Renal cortical epithelial cell (primary cell): ENCODE measurements at places on chromosomes 4 and X. TPM values are rescaled to one million over a fixed set of nuclear protein-coding genes. Genes with fewer than 3 reads are reported as not detected.

DNA sequence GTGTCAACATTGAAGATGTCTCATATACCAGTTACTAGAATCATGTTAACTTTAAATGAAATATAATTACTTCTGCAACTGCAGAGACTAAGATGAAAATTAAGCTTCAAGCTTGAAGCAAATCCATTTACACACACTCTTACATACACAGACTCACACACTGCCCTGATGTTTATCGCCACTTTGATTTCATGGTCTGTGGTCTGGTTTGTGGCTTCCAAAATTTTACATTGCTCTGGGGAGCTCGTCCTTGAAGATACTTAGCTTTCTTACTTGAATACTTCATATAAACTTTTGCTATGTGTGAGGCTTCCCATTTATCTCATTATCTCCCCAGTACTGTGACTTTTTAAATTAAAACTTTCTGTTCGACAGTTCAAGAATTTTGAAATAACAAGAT lies 35.8 kb downstream of the ARHGEF38 start:
- peak; percentile 19 for DNase-seq

GRCh38 chr4:185743722-185744487 lies 68.1 kb downstream of the SORBS2 start:
- DNase-seq, result no peak

GRCh38 chr4:5465529-5465928 lies 242.8 kb downstream of the EVC2 start:
- no peak for DNase-seq

- peak; percentile 32 for DNase-seq
Observed at GRCh38 chr4:177128306-177128705, 181.4 kb upstream of the NEIL3 start.

DNA sequence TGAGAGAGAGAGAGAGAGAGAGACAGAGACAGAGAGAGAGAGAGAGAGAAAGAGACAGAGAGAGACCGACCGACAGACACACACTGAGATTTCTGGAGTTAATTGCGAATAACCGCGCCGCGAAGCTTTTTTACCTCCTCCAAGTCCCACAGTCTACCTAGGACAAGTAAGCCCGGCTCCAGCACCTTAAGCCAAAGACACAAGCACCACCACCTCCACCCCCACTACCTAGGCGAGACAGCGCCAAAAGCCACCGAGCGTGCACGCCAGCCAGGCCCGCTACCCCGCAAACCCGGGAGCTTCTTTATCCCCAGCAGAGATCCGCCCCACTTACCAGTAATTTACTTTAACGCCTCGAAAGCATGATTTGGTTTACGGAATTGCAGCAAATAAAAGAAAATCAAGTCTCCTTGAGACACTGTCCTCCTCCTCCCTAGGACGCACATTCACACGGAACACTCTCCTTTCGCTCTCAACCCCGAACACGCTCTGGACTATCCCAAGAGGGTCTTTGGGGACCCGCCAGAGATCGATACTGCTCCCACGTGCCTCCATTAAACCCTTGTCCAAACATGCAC lies 649.6 kb upstream of the DIPK2B start:
- DNase-seq, result no peak

- DNase-seq, result no peak
Observed at GRCh38 chr4:128924951-128925350, 115.5 kb downstream of the JADE1 start.

GRCh38 chr4:142034101-142034500 lies 397.7 kb downstream of the IL15 start:
- no peak for DNase-seq

DNA sequence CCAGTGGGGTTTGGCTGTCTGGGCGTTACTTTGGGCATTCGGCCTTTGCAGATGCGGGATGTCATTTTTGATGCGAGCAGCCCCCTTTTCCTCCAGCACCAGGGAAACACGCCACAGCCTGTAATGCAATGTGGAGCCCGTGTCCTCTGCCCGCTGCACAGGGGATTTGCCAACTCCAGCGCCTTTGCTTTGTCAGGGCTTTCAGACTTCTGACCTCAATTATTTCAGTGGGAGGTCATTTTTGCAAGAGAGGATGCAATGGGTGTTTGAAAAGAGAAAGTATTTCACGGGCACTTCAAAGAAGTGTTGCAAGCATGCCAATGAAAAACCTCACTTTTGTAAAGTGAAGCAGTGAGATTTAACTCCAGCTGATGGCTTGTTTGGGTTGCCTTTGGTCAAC lies 11.5 kb downstream of the CLCN4 start:
- DNase-seq, result peak; percentile 66

- DNase-seq, result peak; percentile 57
Observed at GRCh38 chr4:148056879-148057278, 325.0 kb downstream of the ARHGAP10 start.

- DNase-seq, result no peak
Observed at GRCh38 chr4:100849319-100849718, 331.5 kb upstream of the EMCN start.

DNA sequence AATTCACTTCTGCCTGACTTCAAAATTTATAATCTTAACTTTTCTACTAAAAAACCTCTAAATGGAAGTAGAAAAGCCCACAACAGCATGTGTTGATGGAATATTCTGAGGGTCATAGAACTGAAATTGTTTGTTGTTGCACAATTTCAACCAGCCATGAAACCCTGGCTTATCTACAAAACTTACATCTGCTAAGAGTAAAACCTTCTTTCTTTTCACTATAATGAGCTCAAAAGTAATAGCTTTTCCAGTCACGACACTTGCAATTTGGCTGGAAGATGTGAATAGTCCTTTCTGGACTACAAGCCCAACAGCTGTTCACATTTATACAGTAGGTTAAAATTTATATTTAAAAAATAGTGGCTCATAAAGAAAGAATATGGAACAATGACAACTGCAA lies 250.0 kb downstream of the GPAT3 start:
- DNase-seq, result no peak

- DNase-seq, result no peak
Observed at GRCh38 chrX:45889471-45889870, 655.8 kb downstream of the ZNF674 start.

- no peak for DNase-seq
Observed at GRCh38 chr4:46804781-46805413, 104.1 kb downstream of the COX7B2 start.

DNA sequence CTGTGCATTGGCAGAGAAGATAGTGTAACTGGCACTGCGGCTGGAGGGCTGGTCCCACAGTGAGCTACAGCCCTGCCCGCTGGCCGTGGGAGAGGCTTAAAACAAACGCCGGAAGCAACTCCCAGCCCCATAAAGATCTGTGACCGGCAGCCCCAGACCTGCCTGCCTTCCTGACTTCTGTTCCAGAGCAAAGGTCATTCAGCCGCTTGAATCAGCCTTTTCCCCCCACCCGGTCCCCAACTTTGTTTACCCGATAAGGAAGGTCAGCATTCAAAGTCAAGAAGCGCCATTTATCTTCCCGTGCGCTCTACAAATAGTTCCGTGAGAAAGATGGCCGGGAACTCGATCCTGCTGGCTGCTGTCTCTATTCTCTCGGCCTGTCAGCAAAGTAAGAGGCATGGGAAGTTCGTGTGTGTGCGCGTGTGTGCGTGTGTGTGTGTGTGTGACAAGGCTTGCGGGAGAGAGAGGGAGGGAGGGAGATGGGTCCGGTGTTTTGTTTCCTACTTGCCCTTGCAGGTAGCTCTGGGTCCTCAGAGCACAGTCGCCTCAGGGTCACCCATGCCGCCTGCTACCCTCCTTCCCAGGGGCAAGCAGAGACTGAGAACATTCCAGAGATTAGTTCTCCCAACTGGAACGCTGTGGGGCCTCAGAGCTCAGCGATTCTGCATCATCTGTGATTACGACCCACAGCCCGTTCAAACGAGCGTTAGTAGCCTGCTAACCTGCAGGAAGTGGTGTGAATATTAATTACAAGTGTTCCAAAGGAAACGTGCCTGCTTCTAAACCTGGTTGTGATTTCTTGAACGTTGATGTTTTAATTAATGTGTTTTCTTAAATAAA lies at the start of gene MGST2:
Gene MGST2, plus strand, starts transcription at position 130 of the 840 bp plus-strand sequence. Its CDS starts 201 bp downstream, at position 331.
- DNase-seq, result peak; percentile 76

- DNase-seq, result no peak
Observed at GRCh38 chr4:145154573-145154972, 25.8 kb downstream of the OTUD4 start.

DNA sequence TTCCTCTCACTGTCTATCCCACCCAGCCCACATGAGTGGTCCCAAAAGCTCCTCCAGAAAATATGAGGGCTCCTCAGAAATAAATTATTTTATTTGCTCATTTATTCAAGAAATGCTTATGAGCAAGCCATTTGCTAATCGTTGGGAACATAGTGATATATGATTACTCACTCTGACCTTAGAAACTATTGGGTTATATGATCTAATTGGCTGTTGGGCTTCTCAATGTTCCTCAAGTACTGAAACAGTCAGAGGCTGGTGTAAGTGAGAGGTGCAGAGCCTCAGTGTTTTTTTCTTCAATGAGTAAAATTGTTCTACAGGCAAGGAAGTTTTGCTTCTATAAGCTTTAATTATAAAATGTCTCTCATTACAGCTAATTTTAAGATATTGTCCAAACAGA lies 893.8 kb upstream of the INTU start:
- no peak for DNase-seq

DNA sequence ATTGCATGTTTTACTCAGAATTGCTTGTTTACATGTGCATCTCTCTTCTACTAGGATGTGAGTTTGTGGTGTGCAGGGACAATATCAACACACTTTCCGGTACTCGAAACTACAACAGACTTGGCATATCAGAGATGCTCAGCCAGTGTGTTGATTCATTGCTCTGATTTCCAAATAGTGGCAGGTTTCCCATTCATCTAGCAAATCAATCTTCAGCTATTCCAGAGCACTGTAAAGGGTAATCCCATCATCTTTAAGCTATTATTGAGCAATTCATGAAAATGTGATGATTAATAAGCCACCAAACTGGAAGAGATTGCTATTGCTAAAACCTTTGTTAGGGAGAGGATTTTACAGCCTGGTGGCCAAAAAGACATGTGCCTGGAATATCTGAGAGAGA lies 574.2 kb upstream of the CPEB2 start:
- DNase-seq, result no peak

- DNase-seq, result no peak
Observed at GRCh38 chr4:142081025-142081424, 444.6 kb downstream of the IL15 start.

Gene TMEM33
- 60.9 and 95.3 TPM in 2 replicates for total RNA-seq

Gene GAGE2A
- total RNA-seq, result not detected in 2 replicates

Gene IKBKG
- total RNA-seq, result 14.9 and 17.9 TPM in 2 replicates

Gene CT45A3
- total RNA-seq, result not detected in 2 replicates

Gene ODAPH
- total RNA-seq, result 1.0 and 1.7 TPM in 2 replicates

Gene TCEAL7
- total RNA-seq, result 2.8 and 8.2 TPM in 2 replicates

Gene HELT
- total RNA-seq, result not detected in 2 replicates

Gene MYOZ2
- total RNA-seq, result 0.05 TPM in 1 of 2 replicates, not detected in the other

Gene SUPT20HL2
- total RNA-seq, result not detected in 2 replicates
